ENCODE measurements at places on chromosomes 2 and 18.

DNA sequence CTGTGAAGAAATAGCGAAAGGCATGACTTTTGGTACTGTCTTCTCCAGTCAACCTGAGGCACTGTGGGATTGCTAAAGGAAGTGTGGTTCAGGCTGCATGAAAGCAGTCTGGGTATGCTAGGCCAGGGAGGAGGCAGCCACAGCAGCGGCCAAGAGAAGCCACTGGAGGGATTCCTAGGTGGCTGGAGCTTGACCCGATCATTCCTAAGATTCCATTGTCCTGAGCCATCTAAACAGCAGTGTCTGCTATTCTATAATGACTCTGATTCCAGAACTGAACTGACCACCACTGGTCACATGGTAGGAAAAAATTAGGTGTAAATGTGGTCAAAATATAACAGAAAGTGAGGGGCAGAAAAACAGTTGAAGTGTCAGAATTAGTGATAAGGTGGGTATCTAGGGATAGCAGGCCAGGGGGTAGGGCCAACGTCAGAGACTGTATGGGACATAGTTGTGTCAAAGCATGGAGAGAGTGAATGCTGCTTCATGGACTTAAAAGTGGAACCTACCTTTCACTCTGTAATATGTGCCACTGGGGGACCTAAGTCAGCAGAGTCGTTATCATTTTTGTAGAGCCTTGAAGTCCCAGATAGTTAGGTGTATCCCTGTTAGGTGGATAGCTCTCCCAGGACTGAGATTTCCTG, 204.6 kb downstream of the CTNNA2 start:
- DNase-seq = no peak

DNA sequence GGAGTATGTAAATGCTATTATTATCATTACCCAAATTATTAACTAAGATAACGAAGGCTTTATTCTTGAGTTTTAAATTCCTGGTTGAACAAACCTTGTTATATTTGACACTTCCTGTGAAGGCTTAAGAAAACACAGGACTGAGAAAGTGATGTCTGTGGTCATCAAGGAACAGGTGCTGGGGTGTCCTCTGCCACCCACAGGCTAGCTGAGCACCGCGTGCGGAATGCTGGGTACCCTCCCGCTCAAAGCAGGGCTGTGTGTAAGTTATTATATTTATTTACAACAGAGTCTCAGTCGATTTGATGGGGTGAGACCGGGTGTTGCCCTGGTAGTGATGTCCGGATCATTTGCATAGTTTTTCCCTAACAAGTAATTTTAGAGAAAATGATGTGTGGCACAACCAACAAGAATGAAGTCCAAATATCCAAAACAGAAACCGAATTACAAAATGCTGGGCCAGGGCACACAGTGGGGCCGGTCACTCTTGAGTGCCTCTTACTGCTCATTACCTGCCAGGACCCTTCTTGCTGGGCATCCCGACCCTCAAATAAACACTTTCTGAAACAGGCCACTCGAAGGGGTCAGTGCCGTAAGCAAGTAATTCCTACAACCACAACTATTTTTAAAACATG, 49.2 kb downstream of the TMEM18 start:
- no peak for DNase-seq

- no peak for DNase-seq
Measured at GRCh38 chr2:236661762-236662110, 92.1 kb downstream of the ACKR3 start.

DNA sequence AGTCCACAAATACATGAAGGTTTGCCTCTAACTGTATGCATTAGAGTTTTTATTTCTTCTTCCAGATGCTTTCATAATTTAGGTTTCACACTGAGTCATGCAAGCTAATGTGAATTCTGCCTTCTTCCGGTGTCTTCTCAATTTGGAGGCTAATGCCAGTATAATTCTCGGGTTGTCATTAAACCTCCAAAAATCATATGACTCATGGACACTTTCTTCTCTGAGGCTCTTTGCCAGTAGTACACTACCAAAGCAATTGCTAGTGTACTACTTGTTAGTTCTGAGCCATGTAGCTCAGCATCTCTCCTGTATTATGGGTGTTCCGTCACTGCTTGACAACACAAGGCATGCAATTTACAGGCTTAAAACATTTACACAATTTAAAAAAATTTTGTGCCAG, 137.1 kb downstream of the VWC2L start:
- no peak for DNase-seq

DNA sequence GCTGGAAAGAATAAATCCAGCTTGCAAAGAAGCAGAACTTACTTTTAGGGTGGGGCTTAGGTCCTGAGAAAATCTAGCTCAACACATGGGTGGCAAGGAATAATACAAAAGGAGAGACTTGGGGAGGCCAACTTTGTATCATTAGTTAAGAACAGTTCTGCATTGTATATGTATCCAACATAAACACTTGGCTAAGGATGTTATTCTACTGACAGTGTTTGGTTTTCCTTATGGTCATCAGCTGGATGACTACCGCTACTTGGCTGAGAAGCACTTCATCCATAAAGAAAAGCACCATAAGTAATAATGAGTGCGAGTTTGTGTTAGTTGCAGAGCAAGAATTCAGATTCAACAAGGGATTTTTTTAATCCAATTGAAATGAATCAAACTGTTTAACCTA, 614.9 kb downstream of the ARHGAP15 start:
- DNase-seq = no peak

GRCh38 chr2:17644997-17645720, 104.7 kb downstream of the VSNL1 start:
- no peak for DNase-seq

- no peak for DNase-seq
Measured at GRCh38 chr2:152421521-152422370, 86.8 kb downstream of the FMNL2 start.

- DNase-seq = no peak
Measured at GRCh38 chr2:11446733-11447248, 19.2 kb downstream of the E2F6 start.

GRCh38 chr2:146908776-146909175, 936.1 kb upstream of the ACVR2A start:
- no peak for DNase-seq

GRCh38 chr2:230913406-230914143, 11.5 kb downstream of the GPR55 start:
- DNase-seq = no peak

GRCh38 chr2:240412975-240413812, 22.3 kb upstream of the GPC1 start:
- DNase-seq = peak; percentile 90

DNA sequence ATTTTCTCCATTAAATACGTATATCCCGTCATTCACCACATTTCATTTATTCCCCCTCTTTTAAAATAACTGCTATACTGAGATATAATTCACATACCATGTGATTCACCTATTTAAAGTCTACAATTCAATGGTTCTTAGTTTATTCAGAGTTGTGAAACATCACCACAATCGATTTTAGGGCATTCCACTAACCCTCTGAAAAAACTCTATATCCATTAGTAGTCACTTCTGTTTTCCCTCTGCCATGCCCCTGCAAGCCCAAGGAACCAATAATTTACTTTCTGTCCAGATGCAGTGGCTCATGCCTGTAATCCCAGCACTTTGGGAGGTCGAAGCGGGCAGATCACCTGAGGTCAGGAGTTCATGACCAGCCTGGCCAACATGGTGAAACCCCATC, 95.5 kb upstream of the FZD5 start:
- DNase-seq = no peak

- no peak for DNase-seq
Measured at GRCh38 chr18:48336332-48336731, 72.9 kb downstream of the ZBTB7C start.

GRCh38 chr2:134190062-134190806, 63.6 kb upstream of the MGAT5 start:
- no peak for DNase-seq

- no peak for DNase-seq
Measured at GRCh38 chr2:170812710-170813600, 3.7 kb upstream of the GAD1 start.

- DNase-seq = peak; percentile 97
Measured at GRCh38 chr2:219460424-219460926, 25.8 kb downstream of the SPEG start.

- peak; percentile 39 for DNase-seq
Measured at GRCh38 chr2:176100547-176101140, 1.0 kb downstream of the HOXD12 start.

- no peak for DNase-seq
Measured at GRCh38 chr2:134416637-134417036, 162.8 kb downstream of the MGAT5 start.

DNA sequence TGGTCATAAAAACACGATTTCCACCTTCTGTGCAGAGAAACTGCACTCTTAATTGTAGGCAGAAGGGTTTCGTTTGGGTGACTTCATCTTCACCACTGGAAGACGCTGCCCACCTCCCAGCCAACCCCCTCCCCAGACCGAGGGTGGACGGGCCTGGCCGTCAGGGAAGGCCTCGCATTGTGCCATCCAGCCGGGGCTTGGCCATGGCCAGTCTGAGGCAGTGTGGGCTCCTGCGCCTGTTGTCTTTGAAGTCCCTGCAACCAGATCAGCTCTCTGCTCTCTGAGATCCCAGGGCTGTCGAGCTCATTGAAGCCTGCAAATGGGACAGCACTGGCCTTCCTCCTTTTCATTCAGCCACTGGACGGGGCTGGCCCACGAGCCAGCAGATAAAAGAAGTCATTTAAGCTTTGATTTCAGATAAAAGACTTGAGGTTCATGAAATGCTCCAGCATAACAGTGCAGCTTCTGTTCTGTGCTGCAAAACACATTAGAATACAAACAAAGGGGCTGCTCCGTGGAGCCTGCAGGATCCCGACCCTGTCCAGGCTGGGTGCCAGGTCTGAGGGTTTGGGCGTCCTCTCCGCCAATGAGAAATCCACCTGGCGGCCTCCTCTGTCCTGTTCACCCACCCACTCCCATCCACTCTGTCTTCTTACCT, 253.5 kb downstream of the LDLRAD4 start:
- no peak for DNase-seq

- DNase-seq = no peak
Measured at GRCh38 chr2:153497938-153498629, 19.5 kb upstream of the RPRM start.

DNA sequence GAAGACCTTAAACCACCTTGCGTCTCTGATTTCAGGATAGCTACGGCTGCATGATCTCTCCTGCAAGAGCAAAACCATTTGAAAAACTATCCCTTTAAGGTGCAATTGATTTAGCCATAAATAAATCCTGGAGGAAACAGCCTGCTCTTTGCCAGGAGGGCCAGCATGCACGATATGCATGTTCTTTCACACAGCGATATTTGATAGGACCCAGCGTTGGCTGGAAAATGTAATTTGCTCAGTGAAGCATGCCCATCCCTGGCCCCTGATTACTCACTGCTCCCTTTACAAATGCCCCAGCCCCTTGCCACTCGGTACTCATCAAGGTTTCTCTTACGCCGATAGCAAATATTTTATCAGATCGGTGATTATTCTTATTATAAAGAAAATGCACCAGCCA, 315.4 kb downstream of the CDH2 start:
- no peak for DNase-seq

GRCh38 chr2:175871331-175872004, 130.6 kb downstream of the LNPK start:
- DNase-seq = no peak

GRCh38 chr2:12046641-12047040, 300.2 kb downstream of the LPIN1 start:
- no peak for DNase-seq

DNA sequence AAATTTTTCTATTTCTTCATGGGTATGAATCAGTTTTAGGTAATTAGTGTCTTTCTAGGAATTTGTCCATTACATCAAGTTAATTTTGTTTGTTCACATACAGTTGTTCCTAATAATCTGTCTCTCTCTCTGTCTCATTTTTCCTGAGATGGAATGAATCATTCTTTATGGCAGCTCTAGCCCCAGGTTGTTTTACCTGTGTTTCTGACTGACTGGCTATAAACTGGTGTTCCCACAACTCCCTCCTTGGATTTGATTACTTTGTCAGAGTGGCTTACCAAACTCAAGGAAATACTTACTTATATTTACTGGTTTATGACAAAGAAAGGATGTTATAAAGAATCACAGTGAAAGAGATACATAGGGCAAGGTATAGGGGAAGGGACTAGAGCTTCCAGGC, 15.1 kb downstream of the ADNP2 start:
- no peak for DNase-seq

- DNase-seq = no peak
Measured at GRCh38 chr2:26238311-26238958, 6.0 kb downstream of the HADHA start.

- no peak for DNase-seq
Measured at GRCh38 chr2:36960773-36961172, 5.6 kb downstream of the STRN start.

DNA sequence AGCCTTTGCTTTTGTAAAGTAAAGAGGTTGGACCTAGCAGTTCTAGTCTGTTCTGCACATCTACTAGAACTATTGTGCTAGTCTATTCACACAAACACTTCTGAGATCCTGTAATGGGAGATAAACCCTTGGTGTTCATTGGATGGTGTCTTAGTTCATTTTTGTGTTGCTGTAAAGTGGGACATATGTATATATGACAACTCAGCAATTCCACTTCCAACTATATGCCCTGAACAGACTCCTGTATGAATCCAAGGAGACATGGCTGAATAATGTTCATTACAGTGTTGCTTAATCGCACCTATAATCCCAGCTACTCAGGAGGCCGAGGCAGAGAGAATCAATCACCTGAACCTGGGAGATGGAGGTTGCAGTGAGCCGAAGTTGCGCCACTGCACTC, 23.3 kb downstream of the HK2 start:
- DNase-seq = no peak

DNA sequence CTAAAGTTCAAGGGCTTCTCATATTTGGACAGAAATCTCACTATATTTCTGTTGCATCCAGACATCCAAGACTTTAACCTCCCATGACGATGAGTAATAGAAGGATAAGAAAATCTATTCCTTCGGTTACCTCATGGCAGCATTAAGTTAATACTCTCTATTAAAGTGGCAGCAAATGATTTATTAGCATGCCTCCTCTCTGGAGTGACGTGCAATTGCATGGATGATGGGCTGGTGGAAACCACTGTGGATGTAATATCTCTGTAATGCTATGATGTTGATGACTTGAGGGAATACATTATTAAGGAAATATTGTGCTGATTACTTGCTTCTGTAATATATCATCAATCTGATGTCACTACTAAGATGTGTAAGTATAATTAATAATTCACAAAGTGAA, 336.8 kb downstream of the DSEL start:
- no peak for DNase-seq

- peak; percentile 81 for DNase-seq
Measured at GRCh38 chr2:71548646-71549425, 95.5 kb downstream of the DYSF start.

GRCh38 chr2:72964146-72964525, 46.8 kb downstream of the EMX1 start:
- DNase-seq = peak; percentile 60

- no peak for DNase-seq
Measured at GRCh38 chr2:65300134-65300760, 72.6 kb downstream of the ACTR2 start.

DNA sequence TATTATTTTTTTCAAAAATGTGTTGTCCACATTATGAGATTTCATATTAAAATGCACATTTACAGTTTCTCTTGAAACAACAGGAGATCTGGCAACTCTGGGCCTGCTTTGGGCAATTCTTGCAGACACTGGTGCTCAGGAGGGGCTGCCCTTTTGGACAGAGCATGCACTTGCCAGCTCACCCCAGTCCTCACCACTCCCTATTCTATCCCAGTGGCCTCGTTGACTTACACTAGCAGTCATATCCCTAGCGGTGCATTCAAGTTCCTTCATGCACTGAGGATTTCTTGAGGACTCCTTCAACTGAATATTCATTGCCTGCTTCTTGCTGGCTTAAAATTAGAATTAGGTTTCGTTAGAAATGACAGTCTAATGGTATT, 87.9 kb upstream of the FHL2 start:
- DNase-seq = no peak

- no peak for DNase-seq
Measured at GRCh38 chr2:103792042-103792441, 1030.2 kb downstream of the TMEM182 start.
